ENCODE measurements at places on chromosomes 6 and 20. TPM values are rescaled to one million over a fixed set of nuclear protein-coding genes. Genes with fewer than 3 reads are reported as not detected.

The TREML2 gene
- total RNA-seq: not detected

The CMTR1 gene
- total RNA-seq: 35.8 TPM

The KCNK5 gene
- not detected for total RNA-seq

The GPR6 gene
- total RNA-seq: not detected

The KCNQ2 gene
- not detected for total RNA-seq

The PI3 gene
- total RNA-seq: not detected

The RPS6KA2 gene
- total RNA-seq: 107 TPM

The NUP43 gene
- 68.4 TPM for total RNA-seq

The RSPO3 gene
- 5.1 TPM for total RNA-seq

The ABHD16B gene
- total RNA-seq: not detected

The CST4 gene
- not detected for total RNA-seq

The CRYBG1 gene
- total RNA-seq: 55.7 TPM

The CCM2L gene
- 5.5 TPM for total RNA-seq

The CENPQ gene
- 14.4 TPM for total RNA-seq

Measured in thoracic aorta endothelial cell (primary cell).